Natural killer cell treated with Interleukin-12 subunit alpha and Interleukin-12 subunit beta and Interleukin-15 and Interleukin-18, amount 100 ng/mL, for 72 hours (primary cell): ENCODE measurements at places on chromosomes 12 and 14.

- DNase-seq: peak; percentile 2
These were observed 17.8 kb downstream of the POLE start for GRCh38 chr12:132669166-132669879.

- no peak for DNase-seq
These were observed 185.8 kb upstream of the SOX5 start for GRCh38 chr12:24135158-24135850.

- DNase-seq: no peak
These were observed 66.0 kb downstream of the FLRT2 start for GRCh38 chr14:85595981-85596380.

GRCh38 chr12:57893431-57894353 is 47.2 kb upstream of the CTDSP2 start:
- no peak for DNase-seq

DNA sequence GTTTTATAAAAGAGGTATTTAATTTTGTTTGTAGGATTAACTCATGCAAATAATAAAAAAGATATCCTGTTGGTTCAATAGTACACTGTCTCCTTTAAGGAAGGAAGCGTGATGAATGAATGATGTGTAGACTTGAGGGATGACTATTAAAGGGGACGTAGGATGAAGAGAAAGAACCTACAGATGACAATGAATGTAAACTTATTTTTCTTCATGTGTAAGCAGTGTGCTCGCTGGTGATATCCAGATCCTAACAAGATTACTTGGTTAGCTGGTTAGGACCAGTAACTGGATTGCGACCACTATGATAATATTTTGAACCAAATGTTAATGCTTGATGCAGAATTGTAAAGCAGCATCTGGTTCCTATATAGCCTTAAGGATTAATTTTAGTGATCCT is 2.6 kb downstream of the ARF6 start:
- DNase-seq: no peak

DNA sequence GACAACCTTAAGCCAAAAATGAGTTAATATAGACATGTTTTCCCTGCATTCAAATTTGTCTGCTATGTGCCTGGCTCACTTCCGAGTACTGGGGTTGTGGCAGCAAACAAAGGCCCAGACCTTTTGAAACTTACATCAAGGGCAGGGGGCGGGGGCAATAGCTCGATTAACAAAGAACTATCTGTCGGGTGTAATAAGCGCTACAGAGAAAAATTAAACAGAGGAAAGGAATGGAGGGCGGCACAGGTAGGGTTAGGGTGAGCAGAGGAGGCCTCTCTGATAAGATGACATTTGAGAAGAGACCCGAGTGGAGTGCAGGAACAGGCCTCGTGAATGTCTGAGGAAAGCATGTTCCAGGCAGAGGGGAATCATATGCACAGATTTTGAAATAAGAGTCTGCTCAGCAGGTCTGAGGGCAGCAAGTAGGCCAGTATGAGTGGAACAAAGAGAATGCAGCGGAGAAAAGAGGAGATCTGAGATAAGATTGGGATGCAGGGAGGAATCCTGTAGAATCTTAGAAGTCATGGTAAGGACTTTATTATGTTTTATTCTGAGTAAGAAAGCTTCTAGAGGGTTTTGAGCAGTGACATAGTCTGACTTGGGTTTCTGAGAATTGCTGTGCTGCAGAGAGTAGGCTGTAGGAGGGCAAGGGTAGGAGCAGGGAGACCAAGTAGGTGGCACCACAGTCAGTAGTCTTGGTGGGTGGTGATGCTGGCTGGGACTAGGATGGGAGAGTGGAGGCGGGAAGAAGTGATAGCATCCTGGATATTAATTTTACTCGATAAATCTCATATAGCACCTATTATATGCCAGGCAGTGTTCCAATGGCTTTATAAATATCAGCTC is 52.6 kb downstream of the BICDL1 start:
- no peak for DNase-seq

GRCh38 chr14:24606297-24606696 is 3.2 kb downstream of the GZMH start:
- no peak for DNase-seq

- DNase-seq: no peak
These were observed 144.8 kb upstream of the PTPRQ start for GRCh38 chr12:80299219-80299618.

- DNase-seq: no peak
These were observed 129.8 kb upstream of the TMEM132C start for GRCh38 chr12:128137140-128137539.

DNA sequence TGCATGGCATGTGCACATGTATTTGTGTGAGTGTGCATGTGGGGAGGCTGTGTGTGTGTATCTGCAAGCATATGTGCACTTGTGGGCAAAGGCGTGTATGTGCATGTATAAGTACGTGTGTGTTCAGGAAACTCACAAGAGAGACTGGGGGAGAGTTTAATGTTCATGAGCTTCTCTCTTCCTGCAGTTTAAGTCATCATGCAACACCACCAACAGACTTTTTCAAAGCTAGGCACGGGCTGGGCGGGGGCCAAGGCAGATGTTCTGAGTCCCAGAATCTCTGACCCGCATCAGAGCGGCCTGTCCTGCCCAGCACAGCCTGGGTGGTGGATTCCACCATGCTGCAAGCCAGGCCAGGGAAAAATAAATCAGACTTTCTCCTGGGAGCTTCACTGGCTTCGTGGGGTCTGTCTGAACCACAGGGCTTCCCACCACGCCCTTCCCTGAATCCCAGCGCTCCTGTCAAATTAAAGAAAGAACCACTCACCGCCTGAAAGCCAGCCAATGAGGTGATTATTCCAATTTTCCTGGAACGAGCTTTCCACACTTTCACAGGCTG is 75.7 kb downstream of the PITPNM2 start:
- DNase-seq: peak; percentile 62

DNA sequence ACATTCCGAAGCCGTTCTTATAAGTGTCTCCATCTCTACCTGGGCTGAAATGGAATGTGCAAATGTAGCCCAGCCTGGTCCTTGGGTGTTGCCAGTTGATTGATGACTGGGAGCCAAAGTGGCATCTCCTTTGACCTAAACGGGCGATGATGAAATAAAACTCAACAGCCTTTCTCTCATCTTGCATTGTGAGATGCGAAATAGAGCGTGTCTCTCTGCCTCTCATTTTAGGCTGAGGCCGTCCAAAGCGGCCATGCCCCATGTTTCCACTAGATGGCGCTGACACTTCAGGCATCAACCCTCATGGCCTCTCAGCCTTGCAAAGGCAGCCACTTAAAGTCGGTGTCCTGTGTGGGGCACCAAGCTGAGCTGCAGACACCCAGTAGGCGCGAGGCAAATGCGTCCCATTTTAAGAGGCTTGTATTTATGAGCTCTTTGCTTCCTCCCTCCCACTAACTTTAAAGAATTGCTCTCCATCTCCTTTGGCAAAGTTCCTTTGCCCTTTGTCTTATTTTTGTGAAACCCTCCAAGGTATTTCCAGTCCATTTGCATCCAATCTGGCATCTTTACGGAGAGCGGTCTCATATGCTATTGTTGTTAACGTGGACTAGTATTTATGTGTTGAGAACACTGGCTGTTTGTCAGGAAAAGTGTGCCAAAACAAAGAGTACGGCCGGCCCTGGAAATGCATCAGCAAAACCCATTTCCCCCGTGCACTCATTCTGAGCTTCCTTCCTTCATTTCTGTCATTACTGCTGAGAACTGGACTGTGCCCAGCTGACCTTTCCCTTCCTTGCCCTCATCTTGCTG is 25.0 kb downstream of the GPRC5A start:
- peak; percentile 86 for DNase-seq

DNA sequence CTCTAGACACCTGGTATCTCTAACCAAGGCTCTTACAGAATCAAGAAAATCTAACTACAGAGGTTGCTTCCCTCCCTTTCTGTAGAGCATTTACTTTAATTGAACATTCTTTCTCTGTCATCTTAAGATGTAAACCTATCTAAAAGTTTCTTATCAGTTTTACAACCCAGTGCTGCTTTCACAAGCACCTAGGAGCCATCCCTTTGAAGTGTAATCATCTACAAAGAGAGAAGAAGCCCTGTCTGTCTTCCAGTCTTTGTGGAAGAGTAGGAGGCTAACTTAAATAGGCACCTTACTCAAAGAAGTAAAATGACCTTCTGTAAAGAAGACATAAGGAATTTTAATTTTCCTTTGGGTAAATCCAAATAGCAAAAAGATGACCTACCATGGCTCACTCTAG is 763.9 kb upstream of the LRFN5 start:
- no peak for DNase-seq

GRCh38 chr12:93757792-93758694 is 80.9 kb downstream of the CRADD start:
- no peak for DNase-seq

GRCh38 chr12:78120866-78121560 is 290.3 kb downstream of the NAV3 start:
- no peak for DNase-seq

GRCh38 chr12:124823272-124823970 is 40.2 kb downstream of the SCARB1 start:
- no peak for DNase-seq

GRCh38 chr14:70000601-70001000 is 121.4 kb downstream of the SMOC1 start:
- DNase-seq: no peak

DNA sequence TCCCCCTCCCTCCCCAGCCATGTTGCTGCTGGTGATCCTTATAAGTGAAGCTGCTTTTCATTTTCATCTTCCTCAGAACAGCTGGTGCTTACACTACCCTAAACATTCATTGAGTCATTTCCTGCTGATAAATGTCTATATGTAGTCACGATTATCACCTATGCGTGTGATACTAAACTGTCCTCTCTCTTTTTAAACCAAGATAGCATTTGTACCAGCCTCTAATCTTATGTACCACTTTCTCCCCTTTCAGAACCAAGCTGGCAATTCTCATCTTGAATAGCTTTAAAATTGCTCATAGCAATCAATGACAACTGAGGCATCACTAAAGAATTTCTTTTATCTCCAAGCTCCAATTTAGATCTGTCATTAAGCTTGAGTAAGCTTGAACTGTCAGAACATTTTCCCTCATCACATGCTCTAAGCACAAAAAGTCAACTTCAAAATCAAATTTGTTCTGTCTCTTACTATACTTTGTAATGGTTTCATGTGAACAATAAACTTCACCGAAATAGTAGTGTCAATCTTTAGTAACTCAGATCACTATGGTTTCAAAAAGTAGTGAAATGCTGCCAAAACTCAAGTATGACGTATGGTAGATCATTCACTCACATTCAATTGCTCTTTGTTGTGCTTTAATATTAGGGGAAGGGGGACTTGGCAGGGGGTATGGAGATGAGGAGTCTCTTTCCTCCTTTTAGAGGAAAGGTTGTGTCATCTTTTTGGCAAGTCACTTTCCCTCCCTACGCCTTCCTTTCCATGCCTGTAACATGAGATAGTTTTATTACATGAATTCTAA is 178.1 kb upstream of the NOVA1 start:
- no peak for DNase-seq

DNA sequence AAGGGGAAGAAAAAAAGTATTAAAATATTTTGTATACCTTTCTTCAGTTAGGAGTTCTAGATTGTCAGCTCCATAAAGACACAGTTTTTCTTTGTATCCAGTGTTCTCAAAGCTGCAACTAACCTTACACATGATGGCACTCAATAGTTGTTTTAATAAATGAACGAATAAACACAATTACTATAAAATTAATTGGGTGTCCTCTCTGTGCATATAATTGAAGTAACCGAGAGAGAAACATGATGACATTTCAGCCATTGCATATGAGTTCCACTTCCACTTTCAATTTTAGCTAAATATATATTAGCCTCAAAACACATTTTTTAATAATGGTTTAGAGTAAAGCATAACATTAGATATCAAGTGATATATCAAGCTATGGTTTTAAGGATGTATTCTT is 671.2 kb downstream of the LRFN5 start:
- DNase-seq: no peak

DNA sequence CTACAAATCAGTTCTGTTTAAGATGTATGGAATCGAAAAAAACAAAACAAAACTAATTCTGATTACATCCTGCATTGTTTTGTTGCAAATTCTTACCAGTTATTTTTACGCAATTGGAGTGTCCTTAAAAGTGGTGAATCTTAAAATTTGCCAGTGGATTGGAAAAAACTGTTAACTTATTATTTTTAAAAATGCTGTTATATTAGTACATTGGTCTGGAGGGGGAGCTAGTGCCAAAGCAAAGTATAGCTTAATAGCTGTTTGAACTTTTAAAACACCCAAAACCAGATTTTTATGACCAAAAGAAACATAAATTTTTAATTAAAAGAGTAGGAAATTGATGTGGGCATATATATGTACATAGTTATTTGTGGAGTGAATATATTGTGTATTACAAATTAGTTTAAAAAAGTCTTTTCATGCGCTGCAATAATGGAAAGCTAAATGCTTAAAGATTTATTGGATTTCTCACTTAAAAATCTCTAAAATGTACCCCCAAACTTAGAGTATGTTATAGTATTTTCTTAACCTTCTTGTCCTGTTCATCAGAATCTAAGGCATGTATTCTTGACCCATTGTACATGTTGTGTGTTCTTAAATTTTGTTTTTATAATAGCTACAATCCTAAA is 2.5 kb downstream of the FUT8 start:
- DNase-seq: no peak

DNA sequence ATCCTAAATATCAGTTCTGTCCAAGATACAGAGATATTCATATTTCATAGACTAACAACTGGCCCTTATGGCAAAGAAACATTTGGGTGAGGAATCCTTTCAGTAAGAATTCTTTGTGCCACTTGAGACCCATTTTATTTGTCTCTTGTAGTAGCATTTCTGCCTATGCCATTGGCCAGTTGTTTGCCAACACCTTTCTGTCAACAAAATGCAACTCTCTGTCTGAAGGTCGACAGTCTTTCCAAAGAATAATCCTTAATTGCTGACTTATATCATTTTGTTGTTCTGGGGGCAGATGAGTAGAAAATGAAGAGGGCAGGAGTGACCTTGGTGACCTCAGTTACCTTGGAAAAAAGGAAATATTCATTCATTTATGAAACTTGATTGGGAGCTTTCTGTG is 10.9 kb downstream of the IFT43 start:
- no peak for DNase-seq

DNA sequence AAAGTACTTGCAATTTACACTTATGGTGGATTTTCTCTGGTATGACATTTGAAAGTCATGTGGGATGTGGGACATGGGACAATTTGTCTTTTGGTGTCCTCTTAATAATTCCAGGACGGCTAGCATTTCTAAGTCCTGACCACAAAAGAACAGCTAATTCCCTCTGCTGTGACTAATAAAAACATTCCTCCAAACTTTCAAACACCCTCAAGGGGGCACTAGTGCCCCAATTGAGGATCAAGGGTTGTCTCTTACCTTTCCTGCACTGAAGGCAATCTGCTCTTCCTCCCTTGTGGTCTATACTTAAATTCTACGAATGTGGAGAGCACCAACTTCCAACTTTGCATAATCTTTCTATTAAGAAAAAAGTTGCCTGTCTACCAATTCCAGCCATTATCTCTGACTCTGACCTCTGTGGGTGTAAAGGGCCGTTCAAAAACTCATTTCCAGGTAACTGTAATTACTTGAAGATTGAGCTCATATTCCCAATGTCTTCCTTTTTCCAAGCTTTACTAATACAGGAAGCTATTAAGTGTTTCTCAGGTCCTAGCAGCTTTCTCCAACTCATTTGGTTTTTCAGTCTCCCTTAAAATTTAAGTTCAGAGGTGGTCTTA is 210.2 kb downstream of the PTPRO start:
- DNase-seq: no peak

- no peak for DNase-seq
These were observed 28.6 kb downstream of the TPH2 start for GRCh38 chr12:71967211-71967610.
